ENCODE measurements at places on chromosomes 5 and 9. TPM values are rescaled to one million over a fixed set of nuclear protein-coding genes. Genes with fewer than 3 reads are reported as not detected.

Gene BSPRY
- 0.47 TPM for total RNA-seq

Gene KCNT1
- 37.2 TPM for total RNA-seq

Gene CPEB4
- total RNA-seq, result 83.4 TPM

Gene ANKRD31
- total RNA-seq, result 0.25 TPM

Gene SAXO1
- 0.47 TPM for total RNA-seq

Gene ACER2
- total RNA-seq, result 6.1 TPM

Gene CCDC112
- total RNA-seq, result 3.8 TPM

Gene ELAVL2
- total RNA-seq, result not detected

Gene LYSMD3
- total RNA-seq, result 27.4 TPM

Data from spleen (tissue), 13 donors.